Upper lobe of right lung (tissue), 1 donor: ENCODE measurements at places on chromosomes 13 and 19. TPM values are rescaled to one million over a fixed set of nuclear protein-coding genes. Genes with fewer than 3 reads are reported as not detected.

OLFM2 gene
- total RNA-seq, result 14.6 TPM

SH2D3A gene
- total RNA-seq, result 26.0 TPM

- DNase-seq, result no peak
These were observed 134.1 kb downstream of the LACC1 start for GRCh38 chr13:44013758-44014291.

- DNase-seq, result no peak
These were observed 7.0 kb upstream of the CDC42EP5 start for GRCh38 chr19:54480051-54480450.

GRCh38 chr19:1854039-1854541 lies 5.8 kb upstream of the REXO1 start:
- DNase-seq, result no peak

DNA sequence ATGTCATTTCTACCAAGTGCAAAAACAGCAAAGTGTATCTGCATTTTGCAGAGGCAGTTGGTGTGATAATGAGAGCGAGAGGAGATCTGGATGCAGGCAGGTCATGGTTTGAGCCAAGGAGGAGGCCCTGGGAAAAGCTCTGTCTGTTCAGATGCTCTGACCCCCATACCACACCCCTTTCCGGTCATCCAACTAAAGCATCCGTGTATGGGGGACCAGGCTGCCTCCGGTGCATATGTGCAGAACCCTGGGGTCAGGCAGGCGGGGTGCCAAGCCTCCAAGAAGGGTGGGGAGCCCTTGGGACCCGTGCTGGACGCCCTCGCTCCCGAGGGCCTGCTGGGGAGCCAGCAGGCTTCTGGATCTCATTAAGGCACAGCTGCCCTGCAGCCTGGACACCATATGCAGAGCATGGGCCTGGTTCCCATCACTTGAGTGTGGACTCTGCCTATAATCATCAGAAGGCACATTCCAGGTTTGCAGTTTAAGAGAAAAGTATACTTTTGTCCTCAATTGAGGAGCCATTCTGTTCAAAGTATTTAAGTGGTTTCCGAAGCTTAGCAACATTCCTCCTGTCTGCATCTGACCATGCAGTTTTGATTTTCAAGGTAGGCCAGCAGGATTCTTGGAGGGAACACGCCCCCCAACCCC lies 56.1 kb downstream of the ALOX5AP start:
- no peak for DNase-seq
